GM12865 (cell line): ENCODE measurements at places on chromosomes 7 and 10.

DNA sequence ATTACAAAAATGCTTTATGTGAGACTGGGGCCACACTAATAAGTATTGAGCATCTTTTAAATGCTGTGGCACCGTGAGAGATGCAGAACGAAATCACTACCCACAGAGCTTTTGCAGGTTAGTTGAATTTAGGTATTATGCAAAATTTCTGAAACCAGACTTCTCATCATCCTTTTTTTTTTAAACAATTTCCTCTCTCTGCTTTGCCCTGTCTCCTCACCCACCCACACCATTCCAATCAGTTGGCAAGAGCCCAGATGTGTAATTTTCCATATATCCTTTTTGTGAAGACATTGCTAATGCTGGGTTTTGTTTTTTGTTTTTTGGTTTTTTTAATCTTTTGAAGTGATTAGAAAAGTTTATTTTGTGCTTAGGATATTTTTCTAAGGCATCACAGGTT, 1.1 kb downstream of the YAE1 start:
- no peak for DNase-seq

DNA sequence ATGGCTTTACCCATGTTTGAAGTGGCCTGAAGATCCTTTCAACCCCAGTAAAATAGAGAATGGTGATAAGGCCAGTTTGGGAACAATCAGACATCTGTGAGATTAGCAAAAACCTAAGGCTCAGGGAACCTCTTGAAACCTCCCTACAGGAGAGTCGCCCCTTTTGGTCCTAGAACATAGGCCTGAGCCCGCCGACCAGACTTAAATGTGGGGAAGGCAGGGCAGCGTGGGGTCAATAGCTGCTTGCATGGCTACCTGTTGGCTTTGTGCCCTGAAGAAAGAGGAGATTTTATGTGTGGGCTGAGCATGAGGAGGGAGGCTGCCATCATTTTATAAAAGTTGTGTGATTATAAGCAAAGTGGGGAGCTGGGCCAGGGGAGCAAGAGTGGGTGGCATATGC, 97.6 kb upstream of the TBX20 start:
- no peak for DNase-seq

GRCh38 chr7:1719913-1720312, 49.8 kb downstream of the ELFN1 start:
- DNase-seq, result no peak

DNA sequence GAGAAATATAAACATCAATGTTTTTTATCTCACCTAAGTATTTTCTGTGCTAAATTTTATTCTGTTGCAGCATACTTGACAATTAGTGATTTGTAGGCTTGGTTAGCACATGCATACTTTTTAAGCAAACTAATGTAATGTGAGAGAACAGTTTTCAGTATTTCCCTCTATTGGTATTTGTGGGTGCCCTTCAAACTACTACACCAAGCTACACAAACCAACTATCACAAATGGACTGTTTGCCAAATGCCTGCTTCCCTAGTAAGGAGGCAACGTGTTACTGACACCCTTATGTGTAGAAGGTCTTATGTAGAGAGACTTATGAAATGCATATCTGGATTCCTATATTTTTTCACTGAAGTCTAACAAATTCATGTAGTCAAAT, 98.4 kb upstream of the FZD1 start:
- DNase-seq, result no peak

DNA sequence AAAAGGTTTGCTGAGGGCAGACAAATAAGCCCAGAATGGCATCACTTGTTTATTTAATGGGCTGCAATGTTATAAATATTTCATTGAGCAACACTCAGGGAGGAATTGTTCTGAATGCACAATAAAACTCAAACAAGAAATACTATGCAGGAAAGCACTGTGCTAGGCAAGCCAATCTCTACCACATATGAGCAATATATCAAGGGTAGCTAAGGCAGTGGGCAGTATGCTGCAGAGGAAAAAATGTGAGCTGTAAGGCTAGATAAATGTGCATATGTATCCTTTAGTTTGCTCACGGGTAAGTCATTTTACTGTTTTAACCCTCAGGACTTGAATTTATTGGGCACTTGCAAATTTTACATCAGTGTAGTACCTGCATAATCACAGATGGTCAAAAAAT, 349.6 kb downstream of the CDC14C start:
- DNase-seq, result no peak
